ENCODE measurements at places on chromosomes 11 and 22. TPM values are rescaled to one million over a fixed set of nuclear protein-coding genes. Genes with fewer than 3 reads are reported as not detected.

Gene OR4D5
- total RNA-seq, result not detected

DNA sequence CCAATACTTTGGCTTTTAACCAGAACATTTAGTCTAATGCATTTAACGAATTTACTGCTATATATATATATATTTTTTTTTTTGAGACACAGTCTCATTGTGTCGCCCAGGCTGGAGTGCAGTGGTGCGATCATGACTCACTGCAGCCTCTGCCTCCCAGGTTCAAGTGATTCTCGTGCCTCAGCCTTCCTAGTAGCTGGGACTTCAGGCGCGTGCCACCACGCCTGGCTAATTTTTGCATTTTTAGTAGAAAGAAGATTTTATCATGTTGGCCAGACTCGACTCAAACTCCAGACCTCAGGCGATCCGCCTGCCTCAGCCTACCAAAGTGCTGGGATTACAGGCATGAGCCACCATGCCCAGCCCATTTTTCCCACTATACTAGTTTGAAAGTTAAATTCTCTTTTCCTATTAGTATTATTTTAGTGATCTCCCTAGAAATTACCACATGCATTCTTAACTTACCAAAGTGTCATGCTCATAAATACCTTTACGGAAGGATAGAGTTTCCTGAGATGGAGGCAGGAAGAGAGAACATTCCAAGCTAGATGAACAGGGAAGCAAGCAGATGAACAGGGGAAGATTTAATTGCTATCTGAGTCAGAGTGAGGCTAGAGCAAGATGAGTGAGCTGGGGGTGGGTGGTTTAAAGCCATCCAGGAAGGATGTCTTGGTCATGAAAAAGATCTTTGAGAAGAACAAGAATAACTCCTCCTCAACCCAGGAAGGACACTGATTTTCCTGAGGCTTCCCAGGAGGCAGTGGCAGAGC, 4.4 kb upstream of the PGAP2 start:
- no peak for DNase-seq

DNA sequence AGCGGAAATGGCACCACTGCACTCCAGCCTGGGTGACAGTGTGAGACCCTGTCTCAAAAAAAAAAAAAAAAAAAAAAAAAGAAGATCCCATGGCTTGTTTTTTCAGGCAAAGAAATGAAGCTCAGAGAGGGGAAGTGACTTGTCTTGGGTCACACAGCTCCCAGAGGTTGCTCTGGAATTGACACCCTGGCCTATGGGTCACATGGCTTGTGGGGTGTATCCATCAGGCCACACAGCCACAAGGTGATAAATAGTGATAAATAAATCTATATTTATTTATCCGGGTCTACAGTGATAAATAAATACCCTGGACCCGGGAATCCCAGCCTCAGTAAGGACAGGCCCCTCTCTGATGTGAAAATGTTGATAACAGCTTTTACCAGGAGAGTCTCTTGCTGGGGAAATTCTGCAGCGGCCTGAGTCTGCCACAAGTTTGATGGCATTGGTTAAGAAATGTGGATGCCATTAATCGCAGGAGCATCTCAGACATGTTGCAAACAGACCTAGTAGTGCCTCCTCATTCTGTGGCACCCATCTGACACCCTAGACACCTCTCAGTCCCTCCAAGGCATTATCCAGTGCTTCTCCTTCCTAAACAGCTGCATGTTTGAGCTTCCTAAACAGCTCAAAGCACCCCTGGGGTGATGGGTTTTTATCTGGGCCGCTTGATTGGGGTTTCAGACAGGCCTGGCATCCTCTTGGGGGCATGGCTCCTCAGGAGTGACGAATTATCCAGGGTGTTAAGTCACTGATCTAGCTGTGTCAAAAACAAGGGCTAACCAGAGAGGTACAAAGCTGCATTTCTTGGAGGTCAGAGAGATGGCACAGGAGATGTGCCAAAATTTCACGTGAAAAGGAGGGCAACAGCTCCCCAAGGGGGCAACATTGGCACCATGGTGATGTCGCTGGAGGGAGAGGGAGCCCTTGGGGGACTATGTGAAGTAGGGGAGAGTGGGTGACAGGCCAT, 1.9 kb upstream of the EMID1 start:
- DNase-seq, result no peak

DNA sequence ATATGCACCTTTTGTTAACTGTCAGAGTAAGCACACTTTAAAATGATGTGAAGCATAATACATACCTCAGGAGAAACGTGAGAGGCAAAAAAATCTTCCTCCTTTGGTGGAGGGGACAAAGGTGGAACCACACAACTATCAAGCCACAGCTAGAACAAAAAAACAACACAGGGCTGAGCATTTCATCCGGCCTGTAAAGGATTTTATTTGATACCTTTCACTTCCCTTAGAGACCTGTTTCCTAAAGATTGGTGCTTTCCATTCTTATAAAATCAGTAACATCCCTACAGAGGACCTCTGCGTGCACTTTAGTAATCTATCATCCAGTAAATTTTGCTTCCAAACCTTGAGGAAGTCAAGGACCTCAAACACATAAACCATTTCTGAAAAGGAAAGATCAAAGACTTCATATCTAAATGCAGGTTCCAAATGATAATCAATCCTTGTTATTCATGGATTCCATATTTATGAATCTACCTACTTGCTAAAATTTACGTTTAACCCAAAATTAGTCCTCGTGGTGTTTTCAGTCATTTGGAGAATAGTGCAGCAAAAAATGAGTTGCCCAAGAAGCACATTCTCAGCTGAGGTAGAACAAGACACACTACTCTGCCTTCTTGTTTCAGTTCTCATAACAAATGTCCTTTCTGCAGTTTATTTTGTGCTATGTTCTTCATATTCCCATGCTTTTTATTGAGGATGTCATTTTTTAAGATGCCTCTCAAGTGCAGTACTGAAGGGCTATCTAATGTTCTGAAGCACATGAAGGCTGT, 22.7 kb downstream of the ARFGAP3 start:
- DNase-seq, result no peak

- no peak for DNase-seq
Measured at GRCh38 chr22:35637254-35637653, 11.0 kb upstream of the APOL6 start.

GRCh38 chr11:36377759-36378564, 81.9 kb downstream of the PRR5L start:
- no peak for DNase-seq

DNA sequence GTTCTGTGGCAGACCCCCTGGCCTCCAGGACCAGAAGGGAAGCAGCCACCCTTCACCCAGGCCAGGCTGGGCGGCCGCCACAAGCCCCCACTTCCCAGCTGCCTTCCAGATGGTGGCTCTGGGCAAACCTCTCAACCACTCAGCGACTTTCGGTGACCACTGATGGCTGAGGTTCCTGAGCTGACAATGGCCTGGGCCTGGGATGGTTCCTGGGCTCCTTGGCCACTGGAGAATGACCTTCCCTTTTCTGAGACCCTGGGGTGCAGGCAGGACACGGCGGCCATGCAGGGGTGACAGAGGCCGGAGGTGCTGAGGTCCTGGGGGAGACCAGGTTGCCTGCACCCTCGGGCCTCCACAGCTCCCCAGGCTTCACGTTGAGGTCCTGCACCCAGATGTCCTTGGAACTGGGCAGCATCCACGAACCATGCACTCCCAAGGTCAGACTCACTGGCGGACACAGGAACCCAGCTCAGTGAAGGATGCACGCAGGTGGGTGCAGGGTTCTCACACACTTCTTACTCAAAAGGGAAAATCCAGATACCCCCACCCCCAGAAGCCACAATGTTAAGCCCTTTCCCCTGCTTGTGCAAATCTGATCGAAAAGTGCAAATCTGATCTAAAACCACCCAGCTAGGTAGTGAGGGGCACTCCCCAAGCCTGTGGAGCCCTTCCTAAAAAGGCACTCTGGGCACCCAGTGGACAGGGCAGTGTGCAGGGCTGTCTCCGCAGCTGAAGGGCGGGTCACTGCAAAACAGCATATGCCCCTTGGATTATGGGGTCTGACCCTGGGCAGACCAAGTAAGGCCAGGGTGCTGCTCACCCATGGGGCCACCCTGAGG, 13.9 kb upstream of the PHLDA2 start:
- no peak for DNase-seq

DNA sequence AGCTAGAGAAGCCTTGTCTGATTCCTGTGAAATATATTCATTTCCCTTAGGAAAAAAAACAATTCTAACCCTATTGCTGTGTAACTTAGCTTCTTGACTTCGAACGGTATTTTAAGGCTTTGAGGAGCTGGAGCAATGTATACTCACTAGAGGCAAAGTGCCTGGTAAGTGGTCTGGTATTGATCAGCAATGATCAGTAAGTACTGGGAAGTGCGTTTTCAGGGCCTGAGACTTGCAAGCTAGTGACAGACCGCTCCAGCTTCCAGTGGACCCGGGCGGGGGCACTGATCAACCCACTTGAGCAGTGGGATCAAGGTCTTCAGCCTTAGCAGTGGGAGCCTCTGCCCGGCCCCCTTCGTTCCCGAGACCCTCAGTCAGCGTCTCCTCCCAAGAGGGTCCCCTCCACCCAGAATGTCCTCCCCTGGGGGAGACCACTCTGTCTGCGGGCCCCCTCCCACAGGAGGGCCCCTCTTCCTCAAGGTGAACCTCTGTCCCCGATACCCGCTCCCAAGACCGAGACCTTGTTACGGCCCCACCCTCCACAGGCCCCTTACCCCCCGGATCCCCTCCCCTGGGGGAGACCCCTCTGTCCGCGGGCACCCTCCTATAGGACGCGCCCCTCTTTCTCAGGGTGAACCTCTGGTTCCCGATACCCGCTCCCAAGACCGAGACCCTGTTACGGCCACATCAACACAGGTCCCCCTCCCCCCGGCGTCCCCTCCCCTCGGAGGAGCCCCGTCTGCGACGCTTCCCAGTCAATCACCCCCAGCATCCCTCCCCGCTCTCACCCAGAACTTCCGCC, 452 bp upstream of the ATXN10 start:
- no peak for DNase-seq

- no peak for DNase-seq
Measured at GRCh38 chr11:63563201-63564055, at the start of gene PLAAT2. PLAAT2 (minus strand) TSS chr11:63563379; CDS start chr11:63563324, 55 bp downstream.

All from left ventricle myocardium inferior (tissue), 1 donor.